Prostate gland (tissue), 2 donors: ENCODE measurements at places on chromosomes 2 and 18.

GRCh38 chr2:29115797-29116781, 874 bp downstream of the CLIP4 start:
- peak; percentile 72 for DNase-seq

DNA sequence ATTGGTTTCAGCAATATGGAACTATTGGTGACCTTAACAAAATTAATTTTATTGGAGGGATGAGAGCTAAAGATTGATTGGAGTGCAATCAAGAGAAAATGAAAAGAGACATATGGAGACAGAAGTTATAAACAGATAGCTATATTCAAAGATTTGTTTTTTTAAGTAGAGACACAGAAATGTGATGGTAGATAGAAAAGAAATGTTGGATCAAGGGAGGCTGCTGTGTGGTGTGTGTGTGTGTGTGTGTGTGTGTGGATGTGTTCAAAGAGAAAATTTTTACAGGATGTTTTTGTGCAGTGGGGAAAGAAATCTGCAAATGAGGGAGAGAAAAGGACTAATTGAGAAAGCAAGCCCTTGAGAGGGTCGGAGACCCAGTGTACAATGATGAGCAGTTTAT, 249.5 kb upstream of the SPHKAP start:
- no peak for DNase-seq

DNA sequence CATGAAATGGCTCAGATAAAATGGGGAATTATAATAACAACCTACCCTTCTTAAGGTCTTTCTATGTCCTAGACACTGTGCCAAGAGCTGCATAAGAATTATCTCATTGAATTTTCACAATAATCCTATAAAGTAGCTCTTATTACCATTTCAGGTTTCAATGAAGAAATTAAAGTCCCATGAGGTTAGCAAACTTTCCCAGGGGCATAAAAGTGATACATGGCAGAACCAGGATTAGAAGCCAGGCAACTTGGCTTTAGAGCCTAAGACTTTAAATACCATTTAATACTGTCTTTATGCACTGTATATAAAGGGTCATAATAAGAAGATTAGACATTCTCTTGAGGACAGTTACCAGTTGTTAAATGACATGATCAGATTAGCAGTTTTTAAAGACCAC, 130.1 kb downstream of the GCA start:
- no peak for DNase-seq

DNA sequence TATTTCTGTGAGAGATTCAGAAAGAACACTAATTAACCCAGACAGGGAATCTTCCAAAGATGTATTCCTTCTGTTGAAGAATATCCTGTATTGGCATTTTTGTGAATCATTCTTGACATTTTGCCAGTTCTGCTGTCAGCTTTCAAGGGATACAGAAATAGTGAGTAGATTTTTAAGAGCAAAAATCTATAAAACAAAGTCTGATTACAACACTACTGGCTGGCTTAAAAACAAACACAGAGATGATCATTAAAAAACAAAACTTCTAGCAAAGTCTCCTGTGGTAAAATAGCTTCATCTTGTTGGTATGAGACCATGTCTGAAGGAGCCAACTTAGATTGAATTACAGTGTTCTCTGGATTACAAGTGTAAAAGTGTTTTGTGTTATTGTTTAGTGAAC, 866.3 kb upstream of the KLHL29 start:
- DNase-seq: no peak

DNA sequence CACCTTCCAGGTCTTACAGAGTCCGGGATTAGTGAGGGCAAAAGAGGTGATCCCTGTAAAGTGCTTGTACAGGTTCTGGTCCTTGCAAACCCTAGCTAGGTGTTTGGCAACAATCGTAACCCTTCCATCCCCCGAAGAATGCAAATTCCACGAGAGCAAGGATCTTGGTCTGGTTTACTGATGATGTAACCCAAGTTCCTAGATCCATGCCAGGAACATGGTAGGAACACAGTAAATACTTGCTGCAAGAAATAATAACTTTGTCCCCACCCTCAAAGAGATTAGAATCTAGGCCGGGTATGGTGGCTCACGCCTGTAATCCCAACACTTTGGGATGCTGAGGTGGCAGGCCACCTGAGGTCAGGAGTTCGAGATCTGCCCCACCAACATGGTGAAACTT, 6.8 kb upstream of the NEU2 start:
- no peak for DNase-seq

- no peak for DNase-seq
These were observed 112.8 kb upstream of the FN1 start for GRCh38 chr2:215548714-215549113.

- DNase-seq: no peak
These were observed 132.6 kb downstream of the MAP2 start for GRCh38 chr2:209556354-209556961.

DNA sequence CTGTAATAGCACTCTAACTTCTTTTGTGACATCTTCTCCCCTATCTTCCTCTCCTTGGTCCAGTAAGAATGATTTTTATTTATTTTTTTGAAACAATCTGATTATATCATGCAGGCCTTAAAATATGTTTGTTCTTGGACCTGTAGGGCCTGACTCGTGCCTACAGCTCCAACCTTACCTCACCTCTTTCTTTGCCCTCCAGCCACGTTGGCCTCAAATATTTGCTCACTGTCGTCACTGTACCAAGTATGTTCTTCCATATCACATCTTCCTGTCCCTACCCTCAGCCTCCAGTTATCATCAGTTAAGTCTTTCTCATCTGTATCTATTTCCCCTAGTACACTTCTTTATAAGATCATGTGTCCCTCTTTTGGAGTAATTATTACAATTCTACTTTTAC, 125.5 kb downstream of the CDH7 start:
- DNase-seq: no peak

GRCh38 chr2:117607202-117607601, 207.3 kb upstream of the DDX18 start:
- DNase-seq: no peak

- no peak for DNase-seq
These were observed 103.3 kb upstream of the ID2 start for GRCh38 chr2:8578335-8579244.

GRCh38 chr18:49127471-49128190, 176.9 kb upstream of the SMAD7 start:
- no peak for DNase-seq

DNA sequence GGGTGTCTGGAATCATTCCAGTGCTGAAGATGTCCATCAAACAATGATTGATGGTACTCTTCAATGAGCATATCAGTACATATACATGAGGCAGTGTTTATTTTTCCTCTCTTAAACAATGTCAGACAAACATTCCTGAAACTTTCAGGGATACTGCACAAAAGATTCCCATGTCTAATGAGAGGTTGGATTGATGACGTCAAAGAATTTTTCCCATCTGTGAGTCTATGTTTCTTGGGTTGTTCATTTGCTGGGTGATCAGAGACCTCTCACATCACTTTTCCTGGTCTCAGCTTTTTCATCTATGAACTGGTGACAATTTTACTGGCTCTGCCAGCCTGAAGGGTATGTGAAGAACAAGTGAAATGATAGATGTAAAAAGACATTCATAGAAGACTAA, 325.5 kb downstream of the EN1 start:
- no peak for DNase-seq

DNA sequence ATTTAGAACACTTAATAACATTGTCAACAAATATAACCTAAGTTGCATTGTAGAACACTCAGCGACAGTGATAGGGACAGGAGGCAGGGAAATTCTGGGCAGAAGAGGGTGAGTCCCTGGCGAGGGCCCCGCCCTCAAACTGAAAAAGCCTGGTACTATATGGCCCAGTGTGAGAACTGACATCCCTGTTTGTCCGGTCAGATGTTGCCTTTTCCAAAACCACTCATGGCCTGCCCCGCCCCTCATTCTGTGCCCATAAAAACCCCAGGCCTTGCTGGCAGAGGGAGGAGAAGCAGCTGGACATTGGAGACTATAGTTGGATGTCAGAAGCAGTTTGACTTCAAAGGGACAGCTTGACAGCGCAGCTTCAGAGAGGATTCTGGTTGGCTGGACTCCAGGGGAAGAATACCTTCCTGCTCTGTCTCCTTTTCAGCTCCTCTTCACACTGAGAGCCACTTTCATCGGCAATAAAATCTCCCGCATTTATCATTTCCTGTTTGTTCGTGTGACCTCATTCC, 47.0 kb downstream of the FAM117B start:
- DNase-seq: no peak

DNA sequence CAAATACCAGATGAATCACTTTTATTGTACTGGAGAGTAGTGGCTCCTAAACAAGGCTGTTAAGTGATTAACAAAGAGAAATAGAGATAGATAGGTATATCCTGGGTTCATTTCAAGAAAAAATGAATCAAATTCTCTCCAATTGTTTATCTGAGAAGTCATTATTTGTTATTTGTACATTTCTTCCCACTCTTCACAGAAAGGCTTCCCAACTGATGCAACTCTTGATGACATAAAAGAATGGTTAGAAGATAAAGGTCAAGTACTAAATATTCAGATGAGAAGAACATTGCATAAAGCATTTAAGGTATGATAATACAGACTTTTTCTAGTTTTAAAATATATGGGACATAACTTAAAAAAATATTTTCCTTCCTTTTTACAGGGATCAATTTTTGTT, 7.9 kb downstream of the SSB start:
- DNase-seq: no peak

DNA sequence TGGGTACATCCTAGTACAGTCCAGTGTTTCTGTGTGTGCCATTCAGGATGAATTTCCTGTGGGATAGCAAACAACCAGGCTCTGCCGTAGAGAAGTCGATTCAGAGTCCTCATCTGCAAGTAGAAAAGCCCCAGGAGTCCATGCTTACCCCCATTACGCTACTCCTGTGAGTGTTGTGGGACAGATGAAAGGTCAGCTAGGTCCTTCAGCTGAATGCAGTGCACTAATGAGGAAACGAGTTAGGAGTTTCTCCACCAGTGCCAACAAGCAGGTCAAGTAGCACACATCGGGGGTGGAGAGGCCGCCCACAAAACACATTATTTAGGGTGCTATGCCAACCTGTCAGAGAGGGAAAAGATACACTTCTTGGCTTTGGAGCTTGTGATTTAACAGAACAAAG, 2.5 kb upstream of the GPR39 start:
- DNase-seq: no peak
